ENCODE measurements at places on chromosomes 4 and X.
A peak's percentile ranks its signal among the peaks of the same experiment; 100 is the strongest.

- DNase-seq: no peak
Observed at GRCh38 chr4:153962311-153963039, 173.6 kb upstream of the SFRP2 start.

- DNase-seq: no peak
Observed at GRCh38 chr4:17665346-17665745, 50.9 kb downstream of the MED28 start.

GRCh38 chr4:6746721-6747293, 30.8 kb downstream of the BLOC1S4 start:
- DNase-seq: no peak

DNA sequence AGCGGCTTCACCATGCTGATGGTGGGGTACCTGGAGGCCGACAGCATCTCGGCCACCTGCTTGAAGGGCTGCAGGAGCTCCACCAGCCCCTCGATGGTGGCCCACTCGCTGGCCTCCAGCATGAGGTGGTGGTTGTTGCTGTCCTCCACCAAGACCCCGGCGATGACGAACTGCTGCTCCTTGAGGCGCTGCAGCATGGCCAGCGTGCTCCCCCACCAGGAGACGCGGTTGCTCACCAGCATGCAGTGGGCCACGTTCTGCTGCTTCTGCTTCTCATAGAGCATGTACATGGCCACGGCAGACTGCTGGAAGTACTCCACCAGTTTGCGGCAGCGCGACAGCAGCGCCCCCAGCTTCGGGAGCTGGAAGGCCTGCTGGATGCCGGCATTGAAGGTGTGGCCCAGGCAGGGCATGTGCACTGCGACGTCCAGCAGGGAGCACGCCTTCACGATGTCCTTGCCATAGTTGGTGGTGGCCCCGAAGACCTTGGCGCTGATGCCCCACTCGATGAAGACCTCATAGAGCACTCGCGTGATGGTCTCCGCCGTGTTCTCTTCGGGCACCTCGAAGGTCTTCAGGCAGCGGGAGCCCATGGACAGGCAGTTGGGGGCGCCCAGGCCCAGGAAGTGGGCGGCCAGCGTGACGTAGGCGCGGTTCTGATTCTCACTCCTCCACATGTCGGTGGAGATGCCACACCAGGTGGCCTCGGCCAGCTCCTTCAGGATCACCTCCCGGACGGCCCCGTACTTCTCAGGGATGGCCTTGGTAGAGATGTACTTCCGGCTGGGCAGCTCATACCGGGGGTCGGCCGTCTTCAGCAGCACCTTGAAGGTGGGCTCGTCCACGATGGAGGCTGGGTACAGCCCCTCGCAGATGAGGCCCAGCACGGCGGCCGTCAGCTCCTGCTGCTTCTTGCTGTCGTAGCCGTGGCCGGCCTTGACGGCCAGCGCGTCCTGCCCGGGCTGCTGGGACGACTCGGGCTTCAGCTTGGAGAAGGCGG, 11.0 kb downstream of the DHRSX start:
- DNase-seq: no peak

- DNase-seq: peak; percentile 43
Observed at GRCh38 chrX:40996886-40997530, 88.2 kb upstream of the USP9X start.

DNA sequence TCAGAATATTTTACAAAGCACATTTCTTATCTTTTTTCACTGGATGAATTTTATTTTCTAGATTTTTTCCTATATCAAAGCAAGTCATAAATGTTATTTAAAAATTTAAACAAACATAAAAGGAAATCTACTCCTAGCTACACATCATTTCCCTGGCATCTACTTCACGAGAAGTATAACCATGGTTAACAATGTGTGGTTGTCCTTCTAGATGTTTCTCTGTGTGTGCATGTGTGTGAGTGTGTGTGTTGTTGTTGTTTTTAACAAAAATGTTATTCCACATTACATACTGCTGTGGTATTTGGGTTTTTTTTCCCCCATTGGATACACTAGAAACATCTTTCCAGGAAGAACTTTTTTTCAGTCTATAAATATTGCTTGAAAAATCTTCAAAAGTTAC, 103.1 kb downstream of the CHIC2 start:
- no peak for DNase-seq

- DNase-seq: no peak
Observed at GRCh38 chr4:105560421-105560848, 8.0 kb downstream of the ARHGEF38 start.

DNA sequence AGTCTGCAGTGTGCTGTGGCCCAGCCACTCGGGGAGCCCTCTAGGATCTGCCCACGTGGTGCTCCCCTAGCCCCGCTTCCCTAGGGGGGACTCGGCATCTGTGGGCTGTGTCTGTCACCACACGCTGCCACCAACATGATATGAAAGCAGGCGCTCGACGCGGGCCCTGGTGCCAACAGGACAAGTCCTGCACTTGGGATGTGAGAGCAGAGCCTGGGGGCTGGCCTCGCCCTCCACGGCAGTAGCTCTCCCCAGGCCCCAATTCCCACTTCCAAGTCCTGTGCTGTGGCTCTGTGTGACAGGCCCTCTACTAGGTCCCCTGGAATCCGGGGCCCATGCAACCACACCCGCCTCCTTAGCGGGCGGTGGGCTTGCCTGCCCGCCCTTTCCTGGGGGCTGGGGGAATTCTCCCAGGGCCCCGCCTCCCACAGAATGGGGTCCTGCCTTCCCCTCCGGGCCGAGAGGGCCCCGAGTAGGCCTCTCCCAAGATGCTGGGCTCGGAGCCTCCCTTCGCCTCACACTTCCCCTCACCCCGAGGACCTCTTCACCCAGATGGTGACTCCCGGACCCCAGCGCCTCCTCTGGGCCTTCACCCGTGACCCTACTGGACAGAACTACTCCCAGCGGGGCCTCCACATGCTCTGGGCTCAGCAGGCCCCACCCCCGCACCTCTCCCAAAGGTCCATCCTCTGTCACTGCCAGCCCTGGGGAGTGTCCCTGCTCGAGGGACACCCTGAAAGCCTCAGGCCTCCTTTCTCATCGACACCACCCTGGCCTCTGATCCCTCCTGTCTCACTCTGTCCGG, 11.2 kb downstream of the LRPAP1 start:
- DNase-seq: no peak

GRCh38 chrX:825991-826390, 195.4 kb downstream of the SHOX start:
- DNase-seq: no peak

- DNase-seq: no peak
Observed at GRCh38 chr4:144176476-144176875, 36.0 kb upstream of the GYPA start.

DNA sequence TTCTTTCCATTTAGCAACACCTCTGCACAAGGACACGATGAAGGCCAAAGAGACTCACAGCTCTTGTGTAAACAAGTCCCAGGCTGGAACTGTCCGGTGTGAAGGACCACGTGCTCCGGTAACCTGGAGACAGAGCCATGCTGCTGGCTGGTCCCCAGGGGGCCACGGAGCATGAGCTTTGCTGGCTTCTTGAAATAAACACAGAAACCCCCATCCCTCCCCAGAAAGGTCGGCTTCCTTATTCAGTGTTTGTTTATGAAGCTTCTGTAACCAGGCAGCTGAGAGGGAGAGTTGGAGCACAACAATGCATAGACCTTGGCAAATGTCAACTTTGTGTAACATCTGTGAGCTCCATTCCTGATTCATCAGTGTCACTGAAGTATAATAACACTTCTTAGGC, 109.4 kb downstream of the GPR143 start:
- no peak for DNase-seq

DNA sequence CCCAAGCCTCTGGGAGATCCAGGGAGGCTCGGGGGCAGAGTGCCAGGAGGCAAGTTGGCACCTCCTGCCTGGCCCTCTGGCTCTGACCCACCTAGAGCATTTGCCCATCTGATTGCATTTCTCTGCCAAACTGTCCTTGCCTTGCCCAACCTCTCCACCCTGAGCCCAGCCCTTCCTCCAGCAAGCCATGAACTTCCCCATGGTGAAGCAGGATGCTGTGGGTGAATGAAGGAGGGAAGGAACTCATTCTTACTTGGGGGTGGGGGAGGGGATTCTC, 9.3 kb upstream of the CNGA2 start:
- DNase-seq: peak; percentile 35

DNA sequence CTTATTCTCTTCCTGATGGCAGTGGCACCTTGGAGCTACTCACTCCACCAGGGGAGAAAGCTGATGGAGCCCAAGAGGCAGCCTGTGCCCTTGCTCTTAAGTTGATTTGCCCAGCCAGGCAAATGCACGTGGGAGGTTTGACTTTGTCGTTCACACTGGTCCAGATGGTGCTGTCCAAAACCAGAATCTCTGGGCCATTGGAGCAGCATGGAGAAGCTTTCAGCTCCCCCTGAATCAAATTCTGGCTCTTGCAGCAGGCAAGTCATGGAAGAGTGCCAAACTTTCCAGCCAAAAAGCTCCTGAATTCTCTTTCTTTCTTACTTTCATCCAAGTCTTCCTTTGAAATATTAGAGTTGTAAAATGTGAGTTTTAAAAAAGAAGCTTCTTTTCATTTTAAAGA, 970.4 kb downstream of the RPA4 start:
- peak; percentile 14 for DNase-seq

- DNase-seq: no peak
Observed at GRCh38 chrX:109441266-109441665, 40.6 kb downstream of the GUCY2F start.

- DNase-seq: no peak
Observed at GRCh38 chrX:132776486-132777210, 181.8 kb downstream of the HS6ST2 start.
